ENCODE measurements at places on chromosomes 13 and 19.

GRCh38 chr19:3849092-3849491 is 19.7 kb downstream of the ZFR2 start:
- DNase-seq: peak; percentile 19

DNA sequence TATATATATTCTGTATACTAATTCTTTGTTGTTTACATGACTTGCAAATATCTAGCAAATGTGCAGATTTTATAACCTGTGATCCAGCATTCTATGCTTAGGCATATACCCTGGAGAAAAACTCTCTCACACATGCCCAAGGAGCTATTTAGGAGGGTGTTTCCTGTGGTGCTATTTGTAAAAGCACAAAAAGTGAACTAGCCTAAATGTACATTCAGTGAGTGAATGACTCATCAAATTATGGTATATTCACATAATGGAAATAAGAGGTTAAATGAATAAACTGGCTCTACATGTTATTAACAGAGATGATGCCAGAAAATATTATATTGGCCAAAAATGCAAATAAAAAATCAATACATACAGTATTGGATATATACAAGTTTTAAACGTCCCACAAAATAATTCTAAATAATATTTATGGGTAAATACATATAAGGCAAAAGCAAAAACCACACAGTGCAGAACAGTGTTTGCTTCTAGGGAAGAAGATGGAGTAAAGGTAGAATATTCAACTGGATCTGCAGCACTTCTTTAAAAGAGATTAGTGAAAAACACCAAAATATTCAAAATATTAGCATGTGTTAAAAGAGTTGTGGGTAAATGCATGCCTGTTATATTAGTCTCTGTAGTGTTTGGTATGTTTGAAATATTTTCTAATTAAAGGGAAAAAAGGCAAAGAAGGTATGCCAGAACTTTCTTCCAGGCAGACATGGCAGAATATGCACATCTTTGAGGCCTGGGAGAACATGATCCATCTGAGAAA is 344.7 kb downstream of the KLF5 start:
- no peak for DNase-seq

- DNase-seq: no peak
Observed at GRCh38 chr13:112978561-112979405, 9.8 kb downstream of the MCF2L start.

- DNase-seq: no peak
Observed at GRCh38 chr19:610071-610800, 20.6 kb downstream of the HCN2 start.

DNA sequence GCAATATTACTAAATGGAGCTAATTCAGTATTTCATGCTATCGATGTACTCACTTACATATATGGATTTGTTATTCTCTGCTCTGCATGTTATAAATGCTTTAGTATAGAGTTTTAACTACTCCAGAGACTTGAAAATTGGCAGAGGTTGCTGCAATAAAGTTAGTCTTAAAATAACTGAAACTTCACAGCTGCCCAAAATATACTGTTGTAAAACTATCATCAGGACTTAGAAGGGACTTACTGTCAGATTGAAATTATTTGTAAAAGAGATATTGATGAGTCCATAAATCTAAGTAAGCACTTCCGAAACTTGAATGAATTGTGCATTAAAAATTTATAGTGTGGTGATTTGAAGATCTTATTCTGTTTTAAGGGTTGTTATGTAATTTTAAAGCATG is 1178.2 kb upstream of the PCDH20 start:
- DNase-seq: no peak

- DNase-seq: no peak
Observed at GRCh38 chr19:41735071-41735600, 20.2 kb upstream of the CEACAM6 start.

GRCh38 chr13:57682128-57682716 is 50.7 kb downstream of the PCDH17 start:
- no peak for DNase-seq

DNA sequence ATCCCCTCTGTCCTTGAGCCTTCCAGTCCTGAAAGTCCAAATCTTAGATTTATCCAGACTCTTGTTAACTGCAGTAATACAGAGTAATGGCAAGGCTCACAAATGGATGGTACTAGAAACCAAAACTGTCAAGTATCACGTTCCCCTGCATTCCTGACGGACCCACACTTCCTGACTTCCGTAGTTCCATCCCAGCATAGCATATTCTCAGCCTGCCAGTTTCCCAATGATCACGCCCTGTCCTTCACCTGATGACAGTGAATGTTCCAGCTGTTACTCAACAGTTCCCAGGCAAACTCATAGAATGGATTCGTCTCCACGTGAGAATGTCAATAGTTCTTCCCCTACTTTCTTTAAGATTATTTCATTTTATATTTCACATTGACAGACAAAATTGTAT is 33.6 kb downstream of the SLC7A1 start:
- DNase-seq: no peak

- DNase-seq: no peak
Observed at GRCh38 chr13:40563350-40564125, 102.9 kb downstream of the FOXO1 start.

DNA sequence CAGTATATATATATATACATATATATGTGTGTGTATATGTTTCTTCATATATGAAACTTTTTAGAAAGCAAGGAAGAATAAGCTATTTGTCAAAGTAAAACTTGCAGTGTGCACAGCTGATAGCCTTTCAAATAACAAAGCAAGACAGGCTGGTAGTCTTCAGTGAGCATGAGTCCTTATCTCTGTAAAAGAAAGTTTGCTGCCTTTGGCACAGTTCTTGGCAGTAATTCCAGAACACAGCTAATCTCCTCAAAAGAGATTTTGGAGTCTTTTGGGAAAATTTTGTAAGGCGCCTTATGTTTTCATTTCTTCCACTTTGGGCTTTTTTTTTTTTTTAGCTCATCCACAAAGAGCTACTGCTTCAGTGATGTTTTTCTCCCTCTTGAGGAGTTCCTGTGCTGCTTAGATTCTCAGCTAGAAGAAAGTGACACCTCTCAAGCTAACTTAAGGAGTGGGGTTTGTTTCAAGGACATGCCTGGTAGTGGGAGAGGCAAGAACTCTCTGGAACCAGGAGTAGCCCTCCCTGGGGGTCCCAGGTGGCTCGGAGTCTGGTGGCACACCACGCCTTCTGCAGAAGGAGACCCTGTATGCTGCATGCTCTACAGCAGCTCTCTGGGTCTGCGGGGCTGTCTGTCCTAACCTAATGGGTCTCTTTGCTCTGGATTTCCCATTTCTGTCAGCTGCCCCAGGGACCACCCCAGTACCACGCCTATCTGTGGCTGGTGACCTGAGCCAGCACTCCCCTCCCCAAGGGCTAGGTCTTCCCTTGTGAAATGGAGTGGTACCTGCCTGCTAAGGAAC is 58.8 kb downstream of the TNFRSF19 start:
- no peak for DNase-seq

DNA sequence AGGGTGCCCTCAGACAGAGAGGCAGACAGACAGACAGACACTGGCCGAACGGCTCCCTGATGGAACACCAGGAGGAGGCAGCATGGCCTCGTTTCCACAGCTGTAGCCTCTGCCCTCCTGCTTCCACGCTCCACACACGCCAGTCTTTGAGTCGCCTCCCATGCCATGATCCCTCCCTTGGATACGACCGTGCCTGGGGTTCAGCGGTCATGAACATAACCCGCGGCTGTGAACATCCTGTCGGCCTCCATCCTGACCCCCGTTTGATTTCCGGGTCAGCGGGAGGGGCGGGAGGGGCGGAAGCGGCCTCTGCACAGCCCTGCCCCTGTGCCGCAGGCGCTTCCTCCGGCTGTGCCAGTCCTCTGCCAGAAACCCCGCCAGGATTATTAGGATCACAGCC is 23.4 kb downstream of the GP6 start:
- no peak for DNase-seq

- DNase-seq: no peak
Observed at GRCh38 chr19:11423164-11423790, 4.2 kb upstream of the RGL3 start.

- no peak for DNase-seq
Observed at GRCh38 chr19:1274852-1275259, 474 bp upstream of the FAM174C start.

- peak; percentile 58 for DNase-seq
Observed at GRCh38 chr19:41641879-41642485, 15.1 kb upstream of the CEACAM4 start.

- DNase-seq: no peak
Observed at GRCh38 chr13:81760316-81760715, 1419.4 kb upstream of the SPRY2 start.

DNA sequence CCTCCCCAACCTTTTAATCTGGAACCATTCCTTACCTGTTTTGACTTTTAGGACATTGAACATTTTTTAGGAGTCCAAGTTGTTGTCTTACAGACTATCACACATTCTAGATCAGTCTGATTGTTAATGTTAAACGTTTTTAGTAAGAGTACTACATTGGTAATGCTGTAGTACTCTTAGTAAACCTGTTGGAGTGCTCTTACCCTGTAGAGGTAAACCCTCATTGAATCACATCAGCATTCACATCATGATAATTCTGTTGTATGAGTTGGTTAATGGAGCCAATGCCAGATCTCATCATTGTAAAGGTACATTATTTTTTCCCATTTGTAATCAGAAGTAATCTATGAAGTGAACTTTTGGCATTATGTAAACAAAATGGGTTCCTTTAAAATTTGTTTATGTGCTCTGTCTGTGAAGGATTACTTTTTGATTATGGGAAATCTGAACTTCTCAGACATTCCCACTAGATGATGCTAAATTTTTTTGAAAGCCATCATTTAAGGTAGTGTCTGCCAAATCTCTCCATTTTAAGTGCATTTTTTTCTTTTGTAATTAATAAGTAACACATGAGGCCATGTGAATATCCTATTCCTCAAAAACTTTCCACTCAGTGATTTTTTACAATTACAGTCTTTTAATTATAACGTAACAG is 55.2 kb downstream of the VWA8 start:
- DNase-seq: no peak

- no peak for DNase-seq
Observed at GRCh38 chr19:46970815-46971214, 48.8 kb upstream of the NPAS1 start.

GRCh38 chr13:20192836-20193161 is at the start of gene GJB2:
Gene GJB2 (minus strand): TSS chr13:20192938. CDS start chr13:20189581, 3,357 bp downstream.
- DNase-seq: no peak

GRCh38 chr19:33301144-33301899 is 1.0 kb downstream of the CEBPA start:
- no peak for DNase-seq

- no peak for DNase-seq
Observed at GRCh38 chr13:77720988-77721387, 23.5 kb downstream of the SLAIN1 start.

DNA sequence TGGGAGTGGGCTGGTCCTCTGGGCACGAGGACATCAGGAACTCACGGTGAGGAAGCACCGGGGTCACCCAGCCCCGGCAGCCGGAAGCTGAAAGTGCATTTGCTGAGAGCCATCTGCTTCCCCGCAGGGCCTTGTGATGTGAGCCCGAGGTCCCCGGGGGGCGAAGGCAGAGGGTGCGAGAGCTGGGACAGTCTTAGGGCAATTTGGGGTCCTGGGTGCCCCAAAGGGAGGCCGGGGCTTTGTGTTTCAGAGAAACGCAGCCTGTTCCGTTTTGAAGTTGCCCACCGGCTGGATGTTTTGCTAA is 4.8 kb downstream of the F2RL3 start:
- no peak for DNase-seq

DNA sequence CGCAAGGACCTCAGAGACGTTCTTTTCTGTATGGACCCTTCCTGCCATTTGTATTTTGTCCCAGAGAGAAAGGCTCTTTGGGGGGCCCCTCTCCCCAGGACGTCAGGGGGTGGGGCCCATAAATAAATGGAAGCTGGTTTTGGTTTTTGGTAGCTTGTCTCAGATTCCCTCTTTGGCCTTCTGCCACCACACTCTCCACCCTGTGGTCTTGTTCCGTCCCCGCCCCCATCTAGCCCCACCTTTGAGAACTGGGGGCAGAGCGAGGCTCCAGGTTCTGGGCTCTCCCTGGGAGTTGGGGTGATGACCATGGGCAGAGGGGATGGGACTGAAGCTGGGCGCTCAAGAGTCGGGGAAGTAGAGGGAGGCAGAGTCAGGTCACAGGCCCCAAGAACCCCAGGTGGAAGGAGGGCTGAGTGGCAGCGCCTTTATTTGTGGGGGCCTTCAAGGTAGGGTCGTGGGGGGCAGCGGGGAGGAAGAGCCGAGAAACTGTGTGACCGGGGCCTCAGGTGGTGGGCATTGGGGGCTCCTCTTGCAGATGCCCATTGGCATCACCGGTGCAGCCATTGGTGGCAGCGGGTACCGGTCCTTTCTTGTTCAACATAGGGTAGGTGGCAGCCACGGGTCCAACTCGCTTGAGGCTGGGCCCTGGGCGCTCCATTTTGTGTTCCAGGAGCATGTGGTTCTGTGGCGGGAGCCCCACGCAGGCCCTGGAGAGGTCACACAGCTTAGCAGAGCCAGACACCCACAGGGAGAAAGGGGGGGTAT is 3.3 kb downstream of the ISYNA1 start:
- DNase-seq: no peak

DNA sequence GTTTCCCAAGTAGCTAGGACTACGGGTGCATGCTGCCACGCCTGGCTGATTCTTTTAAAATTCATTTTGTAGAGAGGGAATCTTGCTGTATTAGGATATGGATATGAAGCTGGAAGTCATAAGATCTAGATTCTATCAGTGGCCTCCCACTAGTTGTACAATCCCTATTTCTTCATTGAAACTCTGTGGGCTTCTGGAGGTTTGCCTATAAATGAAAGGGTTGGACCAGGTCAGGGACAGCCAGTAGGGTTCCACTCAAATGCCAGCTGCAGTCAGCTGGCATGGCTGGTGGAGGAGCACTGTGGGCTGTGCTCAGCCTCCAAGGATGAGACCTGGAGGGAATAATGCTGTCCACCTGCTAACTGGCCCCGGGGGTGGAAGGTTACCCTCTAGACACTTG is 110.2 kb upstream of the GJB6 start:
- DNase-seq: no peak

GRCh38 chr13:97459215-97459777 is 25.3 kb downstream of the RAP2A start:
- no peak for DNase-seq

DNA sequence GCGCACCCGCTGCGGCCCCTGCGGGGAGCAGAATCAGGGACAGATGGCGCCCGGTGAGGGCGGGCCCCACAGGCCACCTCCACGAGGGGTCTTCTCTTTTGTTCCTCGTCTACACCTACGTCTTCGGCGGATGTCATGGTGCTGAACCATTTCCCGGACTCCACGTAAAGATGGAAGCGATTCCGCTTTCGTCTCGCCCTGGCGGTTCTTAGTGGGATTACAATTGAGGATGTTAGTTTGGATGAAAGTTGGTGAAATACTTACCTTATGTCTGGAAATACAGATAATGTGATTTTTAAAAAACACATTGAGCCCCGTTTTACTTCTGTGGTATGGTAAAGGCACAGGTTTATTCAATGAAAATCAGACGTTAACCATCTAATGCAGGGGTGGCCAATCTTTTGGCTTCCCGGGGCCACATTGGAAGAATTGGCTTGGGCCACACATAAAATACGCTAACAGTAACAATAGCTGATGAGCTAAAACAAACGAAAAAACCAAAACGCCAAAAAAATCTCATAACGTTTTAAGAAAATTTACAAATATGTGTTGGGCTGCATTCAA is 1.4 kb upstream of the ZMYM5 start:
- DNase-seq: peak; percentile 43

DNA sequence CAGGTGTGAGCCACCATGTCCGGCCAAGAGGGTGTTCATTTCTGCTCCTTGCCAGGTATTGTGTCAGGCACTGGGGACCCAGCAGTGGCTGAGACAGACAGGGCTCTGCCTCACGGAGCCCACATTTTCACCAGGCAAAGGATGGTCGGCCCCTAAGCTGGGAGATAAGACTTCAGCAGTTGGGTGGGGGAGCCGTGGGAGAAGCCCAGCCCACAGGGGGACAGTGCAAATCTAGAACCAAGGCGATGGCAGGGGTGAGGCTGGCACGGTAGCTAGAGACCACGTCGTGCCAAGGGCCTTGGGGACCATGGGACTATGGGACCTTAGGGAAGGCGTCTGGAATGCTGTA is 8.3 kb downstream of the LSR start:
- DNase-seq: no peak

Data from stimulated activated CD4-positive, alpha-beta T cell treated with anti-CD3 and anti-CD28 coated beads, Interleukin-1b, Interleukin-23, amount 100 ng/mL, for 24 hours (primary cell).